Gastroesophageal sphincter (tissue), 4 donors: ENCODE measurements at places on chromosomes 5 and 9. TPM values are rescaled to one million over a fixed set of nuclear protein-coding genes. Genes with fewer than 3 reads are reported as not detected.

Gene HK3
- total RNA-seq = 5.5 TPM

Gene SPEF2
- total RNA-seq = 5.8 TPM

Gene ALDH1A1
- 70.4 TPM for total RNA-seq

DNA sequence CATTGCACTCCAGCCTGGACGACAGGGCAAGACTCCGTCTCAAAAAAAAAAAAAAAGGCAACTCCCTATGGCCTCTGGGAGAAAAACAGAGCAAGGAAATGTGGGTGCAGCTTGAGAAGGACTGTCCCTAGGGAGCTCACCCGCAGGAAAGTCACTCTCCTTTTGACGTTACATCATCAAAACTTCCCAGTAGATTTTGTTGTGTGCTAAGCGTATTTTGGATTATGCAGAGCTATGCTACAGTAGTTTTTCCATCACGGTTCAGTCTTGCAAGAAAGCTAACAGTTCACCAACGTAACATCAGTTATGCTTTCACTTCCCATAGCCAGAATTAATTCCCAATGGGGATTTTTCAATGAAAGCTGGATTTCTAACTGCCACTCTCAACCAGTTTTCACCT is 138.8 kb downstream of the HSD17B3 start:
- ATAC-seq = no peak

DNA sequence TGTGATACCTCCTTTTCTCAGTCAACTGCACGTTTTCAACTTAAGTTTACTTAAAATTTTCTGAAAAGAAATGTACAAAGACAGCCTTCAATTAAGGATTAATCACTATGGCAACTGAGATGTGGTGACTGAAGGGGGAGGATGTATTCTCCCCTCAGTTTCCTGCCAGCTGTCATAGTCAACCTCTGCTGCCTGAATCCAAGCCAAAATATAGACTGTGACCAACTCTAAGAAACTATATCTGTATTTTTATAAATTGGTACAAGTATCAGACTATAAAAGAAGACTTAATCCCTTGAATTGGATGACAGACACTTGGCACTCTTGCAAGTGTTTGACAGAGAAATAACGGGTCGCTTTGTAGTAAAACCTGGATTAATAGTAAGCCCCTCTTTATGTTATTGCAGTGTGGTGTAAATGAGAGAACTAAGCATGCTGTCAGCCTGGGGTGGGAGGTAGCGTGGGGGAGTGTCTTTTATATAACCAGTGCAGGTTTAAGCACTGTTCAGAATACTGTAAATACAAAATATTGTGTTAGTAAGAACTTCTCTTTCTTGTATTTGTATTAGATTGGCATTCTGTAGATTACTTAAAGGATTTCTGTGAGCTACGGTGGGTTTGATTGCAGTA is 106.4 kb downstream of the ERCC6L2 start:
- ATAC-seq = no peak

DNA sequence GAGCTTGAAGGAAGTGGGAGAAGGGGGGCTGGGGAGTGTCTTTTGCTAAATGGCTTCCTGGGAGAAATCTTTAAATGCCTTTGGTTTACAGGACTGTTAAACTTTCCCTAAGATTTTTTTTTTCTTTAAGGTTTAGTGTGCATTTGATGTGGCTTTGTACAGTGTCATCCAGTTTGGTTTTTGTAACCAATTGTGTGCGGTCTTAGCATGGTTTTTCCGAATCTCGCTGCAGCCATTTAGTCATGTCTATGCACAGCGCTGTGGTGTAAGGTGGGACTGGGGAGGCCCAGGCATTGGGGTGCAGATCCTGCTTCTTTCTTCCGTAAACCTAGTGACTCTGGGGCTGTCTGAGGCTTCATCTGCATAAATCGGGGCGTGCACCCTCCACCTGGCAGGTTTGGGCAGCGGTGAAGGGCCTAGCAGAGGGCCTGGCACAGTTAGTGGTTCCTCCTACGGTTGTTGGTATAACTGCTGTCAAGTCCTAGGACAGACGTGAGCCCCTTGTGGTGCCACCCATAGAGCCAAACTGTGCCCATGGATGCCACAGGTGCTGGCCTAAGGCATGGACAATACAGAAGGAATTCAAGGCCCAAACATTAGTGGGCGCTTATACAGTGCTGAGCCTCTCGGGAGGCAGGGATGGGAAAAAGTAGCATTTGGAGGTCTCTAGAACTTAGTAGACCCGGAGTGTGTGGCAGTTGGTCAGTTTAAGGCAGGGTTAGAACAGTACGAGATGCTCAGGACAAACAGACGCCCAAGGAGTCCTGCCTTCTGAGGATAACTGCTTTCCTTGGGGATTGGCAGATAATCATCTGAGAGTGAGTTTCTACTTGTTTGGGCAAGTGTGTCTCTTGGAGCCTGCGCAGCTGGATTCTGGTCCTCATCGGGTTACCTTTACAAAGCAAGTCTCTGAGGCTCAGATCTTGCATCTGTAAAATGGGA is 1.5 kb downstream of the PRRC2B start:
- ATAC-seq = no peak

- ATAC-seq = no peak
Measured at GRCh38 chr5:19064094-19064493, 923.9 kb downstream of the CDH18 start.

DNA sequence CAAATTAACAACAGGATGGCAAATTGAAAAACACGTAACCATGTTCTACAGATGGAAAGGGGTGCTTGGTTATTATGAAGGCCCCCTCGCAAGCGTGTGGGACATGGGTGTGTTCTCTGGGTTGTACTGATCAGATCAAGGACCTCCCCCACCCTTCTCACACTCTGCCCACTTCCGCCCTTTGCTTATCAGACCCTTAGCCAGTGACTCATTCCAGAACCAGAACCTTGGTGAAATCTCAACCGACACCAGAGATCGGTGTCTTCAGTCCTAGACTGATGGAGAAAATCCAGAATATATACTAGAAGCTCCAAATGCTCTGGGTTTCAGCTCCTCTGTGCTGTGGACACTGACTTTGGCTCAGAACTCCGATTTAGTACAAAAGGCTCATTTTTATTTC is 64.9 kb downstream of the PTTG1 start:
- no peak for ATAC-seq

DNA sequence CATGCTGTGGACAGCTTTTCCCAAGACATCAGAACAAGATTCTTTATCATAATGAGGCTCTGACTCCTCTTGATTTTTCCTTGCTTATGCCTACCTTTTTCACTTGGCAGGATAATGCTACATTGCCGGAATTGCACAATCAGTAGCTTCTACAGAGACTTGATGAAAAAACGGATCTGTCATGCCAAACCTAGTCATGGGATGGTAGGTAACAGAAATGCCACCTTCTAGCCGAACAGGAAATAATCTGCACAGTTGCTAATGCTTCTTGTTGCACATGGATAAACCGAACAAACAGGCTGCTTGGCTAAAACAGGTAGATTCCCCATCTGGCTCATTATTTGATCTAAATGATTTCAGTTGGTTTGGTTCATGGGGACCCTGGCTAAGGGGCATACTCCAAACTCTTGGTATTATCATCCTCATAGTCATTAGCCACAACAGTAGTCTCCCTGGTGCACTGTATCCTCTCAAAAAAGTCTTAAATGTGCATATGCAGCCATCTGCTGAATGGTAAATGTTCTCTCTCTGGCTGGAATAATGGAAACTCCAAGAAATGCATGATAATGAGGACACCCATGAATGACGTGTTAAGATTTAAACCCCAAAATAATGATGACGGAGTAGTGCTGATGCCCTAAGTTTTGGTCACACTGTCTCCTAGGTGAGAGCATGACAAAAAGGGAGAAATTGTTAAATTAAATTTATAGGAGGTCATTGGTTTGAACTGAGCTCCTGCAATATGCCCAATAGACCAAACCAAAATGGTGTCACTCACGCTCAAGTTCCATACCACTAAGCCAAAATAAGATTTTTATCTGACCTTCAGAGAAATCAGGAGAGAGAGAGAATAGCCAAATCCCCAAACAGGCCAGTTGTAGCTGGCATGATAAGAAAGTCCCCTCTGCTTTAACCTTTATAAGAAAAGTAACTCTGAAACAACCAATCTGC is 47.0 kb downstream of the RAPGEF1 start:
- ATAC-seq = no peak

DNA sequence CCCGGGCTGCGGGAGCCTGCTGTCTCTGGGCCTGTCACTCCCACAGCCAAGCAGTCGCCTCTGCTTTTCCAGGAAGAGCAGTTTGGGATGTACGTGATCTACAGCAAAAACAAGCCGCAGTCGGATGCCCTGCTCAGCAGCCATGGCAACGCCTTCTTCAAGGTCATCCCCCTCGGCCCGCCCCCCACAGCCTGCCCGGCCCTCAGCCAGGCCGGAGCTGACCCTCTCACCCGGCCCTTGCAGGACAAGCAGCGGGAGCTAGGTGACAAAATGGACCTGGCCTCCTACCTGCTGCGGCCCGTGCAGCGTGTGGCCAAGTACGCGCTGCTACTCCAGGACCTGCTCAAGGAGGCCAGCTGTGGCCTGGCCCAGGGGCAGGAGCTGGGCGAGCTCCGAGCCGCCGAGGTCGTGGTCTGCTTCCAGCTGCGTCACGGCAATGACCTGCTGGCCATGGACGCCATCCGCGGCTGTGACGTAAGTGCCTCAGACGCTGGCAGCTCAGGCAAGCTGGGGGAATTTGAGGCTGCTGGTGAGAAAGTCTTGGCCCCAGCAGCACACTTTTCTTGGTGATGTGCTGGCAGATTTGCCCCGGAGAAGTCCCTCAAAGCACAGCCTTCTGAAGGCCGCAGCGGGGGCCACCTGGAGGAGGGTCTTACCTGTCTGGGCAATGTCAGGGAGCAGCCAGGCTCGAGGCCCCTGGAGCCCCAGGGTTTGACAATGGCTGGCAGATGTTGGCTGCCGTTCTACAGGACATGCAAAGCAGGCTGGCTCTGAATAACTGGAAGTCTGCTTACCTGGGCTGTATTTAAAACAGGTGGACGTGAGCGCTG is 20.1 kb upstream of the LRRC14B start:
- no peak for ATAC-seq

GRCh38 chr5:76083555-76084495 is 642 bp downstream of the SV2C start:
- no peak for ATAC-seq

DNA sequence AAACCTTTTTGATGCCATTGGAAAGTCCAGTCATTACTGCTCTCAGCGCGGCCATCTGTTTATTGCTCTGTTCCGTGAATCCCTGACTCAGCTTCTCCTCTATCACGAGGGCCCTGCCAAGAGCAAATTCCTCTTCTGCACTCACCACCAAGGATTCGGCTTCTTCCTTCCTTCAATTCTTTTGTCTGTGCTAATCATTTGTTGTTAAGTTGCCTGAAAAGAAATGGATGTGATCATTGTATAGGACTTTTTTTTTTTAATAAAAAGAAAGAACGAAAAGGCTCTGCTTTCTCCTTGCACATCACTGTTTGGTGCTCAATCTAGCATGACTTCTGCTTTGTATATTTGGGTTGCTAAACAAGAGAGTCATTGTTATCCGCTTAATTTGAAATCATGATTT is 128.7 kb upstream of the PIK3R1 start:
- peak; percentile 78 for ATAC-seq

- no peak for ATAC-seq
Measured at GRCh38 chr5:143987751-143988560, 176.0 kb downstream of the HMHB1 start.

GRCh38 chr9:68648971-68649370 is 56.1 kb upstream of the PIP5K1B start:
- ATAC-seq = no peak

DNA sequence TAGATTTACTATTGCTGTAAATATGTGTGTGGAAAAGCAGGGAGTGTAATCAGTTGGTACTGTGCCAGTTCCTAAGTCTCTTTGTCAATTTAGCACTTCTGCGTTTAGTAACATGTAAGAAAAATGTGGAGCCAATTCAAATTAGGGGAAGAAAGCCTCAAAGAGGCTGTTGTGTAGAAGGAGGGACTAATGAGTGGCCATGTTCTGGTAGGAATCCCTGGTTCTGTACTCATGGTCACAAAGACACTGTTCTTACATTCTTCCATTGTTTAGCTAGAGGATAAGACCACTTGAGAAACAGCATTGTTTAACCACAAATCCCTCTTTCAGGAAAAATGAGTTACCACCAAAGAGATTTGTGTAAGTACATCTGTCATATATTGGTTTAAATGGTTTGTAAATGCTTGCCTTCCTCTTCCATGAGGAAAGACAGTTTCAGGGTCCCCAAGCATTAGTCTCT is 14.9 kb downstream of the ARHGEF28 start:
- no peak for ATAC-seq

- ATAC-seq = no peak
Measured at GRCh38 chr5:1300581-1301083, 5.8 kb upstream of the TERT start.

GRCh38 chr5:59099270-59099994 is 516.6 kb downstream of the RAB3C start:
- ATAC-seq = no peak

GRCh38 chr5:165497707-165498106 is 1992.3 kb downstream of the MAT2B start:
- ATAC-seq = no peak

DNA sequence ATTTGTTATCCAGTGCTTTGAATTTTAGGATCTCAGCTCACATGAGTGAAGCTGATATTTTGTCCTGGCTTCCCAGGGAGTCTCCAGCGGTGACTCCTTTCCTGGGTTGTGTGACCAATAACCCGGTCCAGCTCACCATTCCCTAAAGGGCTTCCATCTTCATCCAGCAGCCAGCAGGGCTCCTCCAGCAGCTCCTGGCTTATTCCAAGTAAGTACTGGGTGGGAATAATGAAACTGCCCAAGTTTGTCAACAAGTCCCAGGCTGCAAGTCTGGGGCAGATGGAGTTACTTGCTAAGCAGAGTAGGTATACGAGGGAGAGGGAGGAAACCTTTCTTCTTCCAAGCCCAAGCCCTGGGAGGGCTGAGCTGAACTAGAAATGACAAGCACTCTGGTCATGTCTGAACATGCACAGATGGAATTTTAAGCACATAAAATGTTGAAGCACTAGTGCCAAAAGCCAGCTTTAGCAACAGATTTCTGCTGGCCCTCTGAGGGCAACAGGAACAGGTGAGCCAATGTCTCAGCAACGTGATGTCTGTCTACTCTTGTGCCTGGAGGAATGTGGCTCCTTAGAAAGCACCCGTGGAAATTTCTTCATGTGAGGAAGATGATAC is 153.7 kb upstream of the DAPK1 start:
- no peak for ATAC-seq
